ENCODE measurements at places on chromosomes 7 and 10.

DNA sequence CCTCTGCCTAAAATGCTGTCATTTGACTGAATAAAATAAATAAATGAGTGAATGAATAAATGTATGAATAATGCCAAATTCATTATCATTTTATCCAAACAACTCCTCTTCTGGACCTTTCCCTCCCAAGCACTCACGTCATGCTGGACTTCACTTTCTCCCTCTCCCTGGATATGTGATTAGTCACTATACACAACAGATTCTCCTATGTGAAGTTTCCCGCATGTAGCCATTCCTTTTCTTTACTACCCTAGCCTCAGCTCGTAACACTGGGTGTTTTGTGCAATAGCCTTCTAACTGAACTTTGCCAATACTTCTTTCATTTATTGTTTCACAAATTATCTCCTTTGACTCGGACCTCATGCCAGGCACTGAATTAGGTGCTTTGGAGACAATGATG is 87.6 kb upstream of the IL6 start:
- DNase-seq = no peak

GRCh38 chr10:14653271-14654161 is 121.2 kb downstream of the FAM107B start:
- peak; percentile 41 for DNase-seq

DNA sequence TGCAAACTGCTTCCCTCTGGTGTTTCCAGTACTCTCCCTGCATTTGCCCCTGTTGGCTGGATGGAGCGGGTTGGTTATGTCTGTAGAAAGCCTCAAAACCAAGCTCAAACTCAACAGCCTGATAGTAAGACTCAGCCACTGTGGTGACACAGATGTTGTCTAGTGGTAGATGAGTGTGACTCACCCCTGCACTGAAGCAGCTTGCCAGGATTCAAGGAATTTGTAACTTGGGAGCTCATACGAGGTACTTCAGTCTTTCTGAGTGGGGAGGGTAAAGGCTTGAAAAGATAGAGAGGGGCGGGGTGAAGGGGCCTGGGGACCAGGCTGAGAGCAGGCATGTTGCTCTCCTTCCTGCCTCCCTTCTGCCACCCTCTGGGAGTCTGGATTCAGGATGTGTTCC is 22.9 kb upstream of the AQP1 start:
- no peak for DNase-seq

GRCh38 chr10:129849452-129849750 is 114.7 kb downstream of the EBF3 start:
- DNase-seq = no peak

GRCh38 chr7:34133983-34134782 is 228.8 kb downstream of the BMPER start:
- peak; percentile 64 for DNase-seq

DNA sequence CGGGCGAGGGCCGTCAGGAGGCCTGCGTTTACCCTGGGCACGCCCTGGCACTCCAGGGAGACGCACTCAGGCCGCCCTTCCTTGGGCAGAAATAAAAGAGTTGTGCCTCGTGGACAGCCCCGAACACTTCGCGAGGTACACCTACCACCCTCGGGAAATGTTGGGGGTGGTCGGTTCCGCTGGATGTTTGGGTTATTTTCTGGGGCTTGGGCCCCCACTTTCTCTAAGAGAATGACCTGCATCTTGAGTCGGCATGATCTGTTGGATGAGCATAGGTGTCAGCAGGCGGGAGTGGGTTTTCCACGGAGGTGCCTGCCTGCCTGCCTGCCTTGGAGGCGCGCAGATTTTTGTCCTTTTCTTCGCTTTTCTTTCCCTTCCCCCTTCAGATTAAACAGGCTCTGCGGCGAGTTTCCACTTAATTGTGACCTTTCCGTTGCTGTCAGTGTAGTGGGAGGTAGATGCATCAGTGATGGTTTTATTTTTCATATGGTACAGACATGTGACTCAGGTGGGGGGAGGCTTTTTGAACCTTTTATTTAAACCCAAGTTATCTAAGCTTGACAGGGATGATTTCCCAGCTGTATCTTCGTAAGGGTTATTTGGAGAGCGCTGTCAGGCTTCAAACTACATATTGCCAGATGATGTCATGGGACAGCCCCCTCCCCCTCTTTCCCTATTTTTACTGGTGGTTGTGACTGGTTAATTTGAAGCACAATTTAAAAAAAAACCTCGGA is 661 bp downstream of the HECTD2 start:
- DNase-seq = no peak

DNA sequence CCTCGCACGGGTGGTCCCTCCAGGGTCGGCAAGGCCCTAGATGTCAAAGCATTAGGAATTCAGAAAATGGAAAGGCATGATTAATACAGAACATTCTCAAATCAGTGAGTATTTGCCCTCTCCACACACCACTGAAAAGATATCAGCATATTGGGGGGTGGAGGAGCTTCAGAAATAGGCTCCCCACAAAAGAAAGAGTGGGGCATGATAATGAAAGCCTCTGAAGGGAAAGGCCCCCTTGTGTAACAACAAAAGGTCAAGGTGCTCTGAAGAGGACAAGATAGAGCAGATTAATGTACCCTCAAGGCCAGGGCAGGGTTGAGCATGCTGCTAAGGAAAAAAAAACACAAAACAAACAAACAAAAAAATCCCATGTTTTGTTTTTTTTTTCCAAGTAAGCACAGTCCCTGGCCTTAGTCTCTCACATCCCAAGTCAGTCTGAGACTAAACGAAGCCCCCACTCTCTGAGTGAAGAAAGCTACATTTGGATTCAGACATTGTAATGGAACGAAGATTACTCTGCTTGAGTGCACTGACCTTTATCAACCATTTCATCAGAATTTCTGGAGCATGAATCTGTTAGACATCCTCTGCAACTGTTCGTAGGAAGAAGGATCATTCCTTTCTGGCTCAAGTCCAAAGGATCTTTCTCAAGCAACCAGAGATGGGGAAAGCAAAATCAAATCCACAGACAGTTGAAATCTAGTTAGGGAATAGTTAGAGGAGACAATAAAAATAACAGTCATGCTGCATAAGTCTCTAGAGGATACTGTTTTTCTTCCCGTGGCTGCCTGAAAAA is 27.4 kb upstream of the DGKI start:
- no peak for DNase-seq

- no peak for DNase-seq
Measured at GRCh38 chr7:44431091-44431608, 59.3 kb downstream of the NUDCD3 start.

DNA sequence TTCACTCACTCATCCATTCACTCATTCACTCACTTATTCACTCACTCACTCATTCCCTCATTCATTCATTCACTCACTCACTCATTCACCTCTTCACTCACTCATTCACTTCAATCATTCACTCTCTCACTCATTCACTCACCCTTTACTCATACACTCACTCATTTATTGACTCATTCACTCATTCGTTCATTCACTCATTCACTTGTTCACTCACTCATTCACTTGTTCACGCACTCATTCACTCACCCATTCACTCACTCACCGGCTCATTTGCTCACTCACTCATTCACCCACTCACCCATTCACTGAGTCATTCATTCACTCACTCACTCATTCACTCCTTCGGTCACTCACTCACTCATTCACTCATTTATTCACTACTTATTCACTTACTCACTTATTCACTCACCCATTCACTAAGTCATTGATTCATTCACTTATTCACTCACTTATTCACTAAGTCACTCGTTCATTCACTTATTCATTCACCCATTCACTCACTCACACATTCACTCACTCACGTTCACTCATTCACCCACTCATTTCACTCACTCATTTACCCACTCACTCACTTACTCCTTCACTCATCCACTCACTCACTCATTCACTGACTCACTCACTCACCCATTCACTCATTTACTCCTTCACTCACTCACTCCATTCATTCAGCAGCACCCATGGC is 4.7 kb upstream of the PFKP start:
- no peak for DNase-seq

DNA sequence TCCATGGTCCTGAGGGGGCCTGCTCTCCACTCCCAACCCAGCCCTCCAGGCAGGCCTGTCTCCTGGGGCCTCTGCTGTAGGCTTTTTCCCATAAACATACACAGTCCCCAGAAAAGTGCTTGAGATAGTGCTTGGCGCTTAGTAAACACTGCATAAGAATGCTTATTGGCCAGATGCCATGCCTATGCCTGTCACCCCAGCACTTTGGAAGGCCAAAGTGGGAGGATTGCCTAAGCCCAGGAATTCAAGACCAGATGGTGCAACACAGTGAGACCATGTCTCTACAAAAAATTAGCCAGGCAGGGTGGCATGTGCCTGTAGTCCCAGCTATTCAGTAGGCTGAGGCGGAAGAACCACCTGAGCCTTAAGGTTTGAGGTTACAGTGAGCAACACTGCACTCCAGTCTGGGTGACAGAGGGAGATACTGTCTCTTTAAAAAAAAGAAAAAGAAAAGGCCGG is 24.6 kb upstream of the ASL start:
- DNase-seq = no peak

GRCh38 chr7:54392935-54393334 is 149.2 kb upstream of the VSTM2A start:
- no peak for DNase-seq

- no peak for DNase-seq
Measured at GRCh38 chr7:129610709-129611245, 743 bp upstream of the NRF1 start.

DNA sequence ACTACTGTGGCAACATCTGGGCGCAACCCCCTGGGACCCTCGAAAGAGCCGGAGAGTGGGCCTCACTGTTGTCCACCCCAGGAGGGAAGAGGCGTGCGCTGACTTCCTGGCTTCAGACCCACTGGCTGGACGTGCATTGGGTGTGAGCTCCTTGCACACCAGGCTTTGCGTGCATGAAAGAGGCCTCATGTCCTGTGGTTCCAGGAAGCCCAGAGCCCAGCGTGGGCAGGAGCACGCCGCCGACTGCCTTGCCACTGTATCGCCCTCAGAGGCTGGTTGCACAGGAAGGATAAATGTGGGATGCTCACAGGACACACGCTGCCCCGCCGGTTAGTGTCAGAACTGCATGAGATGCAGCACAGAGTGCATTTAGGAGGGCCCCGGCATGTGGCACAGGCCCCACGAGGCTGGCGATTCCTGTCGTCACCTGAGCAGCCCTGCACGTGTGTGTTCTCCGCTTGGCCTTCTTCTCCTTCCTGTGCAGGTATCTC is 8.5 kb upstream of the JAKMIP3 start:
- no peak for DNase-seq

DNA sequence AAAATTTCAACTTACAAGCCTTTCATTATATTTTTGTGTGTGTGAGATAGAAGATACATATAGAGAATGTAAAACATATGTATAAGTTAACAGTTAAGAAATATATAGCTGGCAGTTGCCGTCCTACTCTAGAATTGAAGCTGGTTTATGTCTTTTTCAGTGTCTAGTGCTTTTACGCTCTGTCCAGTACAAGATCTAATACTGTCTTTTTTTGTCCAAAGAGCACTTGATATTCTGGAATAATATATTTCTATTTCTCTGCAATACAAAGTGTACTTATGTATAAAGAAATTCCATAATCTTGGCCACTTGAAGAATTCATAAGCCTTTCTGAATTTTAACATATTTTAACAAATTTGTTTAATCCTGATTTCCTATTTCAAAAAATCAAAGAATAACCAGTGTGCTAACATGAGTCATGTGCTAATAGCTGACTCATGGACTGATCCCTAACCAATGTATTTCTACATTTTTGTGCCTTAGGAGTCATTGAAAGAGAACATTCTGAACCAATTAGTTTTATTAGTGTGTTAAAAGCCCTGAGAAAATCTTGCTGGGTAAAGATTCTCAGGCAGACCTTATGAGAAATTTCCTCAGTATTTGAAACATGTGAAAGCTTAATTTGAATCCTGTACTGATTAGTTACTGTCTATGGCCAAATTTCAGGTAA is 73.2 kb upstream of the CCAR1 start:
- no peak for DNase-seq

DNA sequence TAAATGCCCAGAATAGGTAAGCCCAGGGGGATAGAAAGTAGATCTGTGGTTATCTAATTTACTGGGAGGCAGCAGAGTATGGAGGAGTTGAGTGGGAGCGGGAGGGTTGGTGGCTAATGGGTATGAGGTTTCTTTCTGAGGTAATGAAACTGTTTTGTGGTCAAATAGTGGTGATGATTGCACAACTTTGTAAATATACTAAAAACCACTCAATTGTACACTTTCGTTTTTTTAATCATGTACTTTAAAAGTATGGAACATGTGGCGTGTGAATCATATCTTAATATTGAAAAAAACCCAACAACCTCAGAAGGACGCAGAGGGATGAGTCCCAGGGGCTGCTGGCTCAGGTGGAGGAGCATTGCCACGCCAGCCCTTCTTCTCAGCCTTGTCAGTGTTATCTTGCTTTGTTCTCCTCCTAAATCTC is 118.1 kb downstream of the WDR11 start:
- no peak for DNase-seq

GRCh38 chr10:73228247-73228646 is 18.8 kb downstream of the DNAJC9 start:
- no peak for DNase-seq

DNA sequence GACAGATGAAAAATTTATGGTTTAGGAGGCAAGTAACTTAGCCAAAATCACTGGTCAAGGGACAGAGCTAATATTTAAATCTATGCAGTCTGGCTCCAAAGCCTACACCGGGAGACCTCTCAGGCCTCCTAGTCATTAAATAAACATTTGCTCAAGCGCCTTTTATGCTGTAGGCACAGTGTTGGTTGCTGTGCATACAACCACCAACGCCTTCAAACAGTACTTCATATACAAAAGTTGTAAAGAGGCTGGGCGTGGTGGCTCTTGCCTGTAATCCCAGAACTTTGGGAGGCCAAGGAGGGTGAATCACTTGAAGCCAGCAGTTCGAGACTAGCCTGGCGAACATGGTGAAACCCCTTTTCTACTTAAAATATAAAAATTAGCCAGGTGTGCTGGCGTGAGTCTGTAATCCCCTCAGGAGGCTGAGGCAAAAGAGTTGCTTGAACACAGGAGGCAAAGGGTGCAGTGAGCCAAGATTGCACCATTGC is 159.8 kb downstream of the MAGI2 start:
- no peak for DNase-seq

DNA sequence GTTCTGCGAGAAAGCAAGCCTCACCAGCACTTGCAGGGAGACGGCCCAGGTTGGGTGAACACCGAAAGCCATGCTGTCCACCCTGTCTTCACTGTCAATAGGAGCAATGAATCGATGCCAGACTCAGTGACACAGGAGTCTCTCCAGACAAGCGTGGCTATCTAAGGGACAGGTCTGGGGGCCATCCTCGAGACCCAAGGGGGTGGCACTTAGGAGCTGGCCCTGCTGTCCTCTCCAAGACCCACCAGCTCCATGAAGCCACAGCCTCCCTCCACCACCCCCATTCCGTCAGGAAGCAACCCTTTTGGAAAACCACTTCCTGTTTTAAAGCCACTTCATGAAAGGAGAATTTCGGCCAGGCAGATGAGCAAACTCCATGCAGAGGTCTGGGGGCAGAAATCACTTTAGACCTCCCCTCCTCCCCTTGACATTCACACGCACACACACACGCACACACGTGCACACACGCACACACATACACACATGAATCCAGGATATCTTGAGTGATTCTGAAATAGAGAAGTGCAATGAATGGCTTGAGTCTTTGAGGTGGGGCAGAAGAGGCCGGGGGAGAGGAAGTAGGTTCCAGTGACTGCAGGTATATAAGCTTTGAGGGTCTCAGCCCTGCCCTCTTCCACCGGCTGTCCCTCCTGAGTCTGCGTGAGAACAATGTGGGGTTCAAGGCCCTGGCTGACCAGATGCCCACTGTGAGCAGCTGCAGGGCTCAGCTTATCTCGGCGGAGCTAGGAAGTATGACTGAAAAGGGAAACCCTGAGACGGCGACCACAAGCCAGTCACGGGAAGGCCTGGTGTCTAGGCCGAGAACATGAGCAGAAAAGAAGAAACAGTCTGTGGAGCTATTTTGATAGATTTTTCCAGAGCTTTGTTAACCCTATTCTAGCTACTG is 25.0 kb downstream of the RGS10 start:
- DNase-seq = no peak

All from Right ventricle myocardium superior (tissue), 1 donor.